ENCODE measurements at places on chromosomes 7 and 10.

DNA sequence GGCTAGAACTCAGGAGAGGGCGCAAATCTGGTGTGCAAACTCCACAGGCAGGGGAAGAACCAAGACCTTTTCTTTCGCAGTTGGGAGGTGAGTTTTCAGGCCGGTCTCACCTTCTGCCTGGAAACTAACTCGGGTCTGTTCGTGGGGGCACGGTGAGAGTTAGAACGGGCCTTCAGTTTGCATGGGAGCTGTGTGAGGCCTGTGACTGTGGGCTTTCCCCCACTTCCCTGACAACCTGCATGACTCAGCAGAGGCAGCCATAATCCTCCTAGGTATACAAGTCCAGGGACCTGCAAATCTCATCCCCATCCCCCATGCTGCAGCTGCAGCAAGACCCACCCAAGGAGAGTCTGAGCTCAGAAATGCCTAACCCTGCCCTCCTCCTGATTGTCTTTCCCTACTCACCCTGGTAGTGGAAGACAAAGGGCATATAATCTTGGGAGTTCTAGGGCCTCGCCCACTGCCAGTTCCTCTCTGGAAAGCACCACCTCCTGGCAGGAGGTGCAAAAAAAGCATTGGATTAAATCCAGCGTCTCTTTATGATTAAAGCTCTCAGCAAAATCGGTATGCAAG lies 194.9 kb upstream of the ETV1 start:
- no peak for DNase-seq

- peak; percentile 88 for DNase-seq
Observed at GRCh38 chr7:116708248-116708647, 36.3 kb downstream of the MET start.

DNA sequence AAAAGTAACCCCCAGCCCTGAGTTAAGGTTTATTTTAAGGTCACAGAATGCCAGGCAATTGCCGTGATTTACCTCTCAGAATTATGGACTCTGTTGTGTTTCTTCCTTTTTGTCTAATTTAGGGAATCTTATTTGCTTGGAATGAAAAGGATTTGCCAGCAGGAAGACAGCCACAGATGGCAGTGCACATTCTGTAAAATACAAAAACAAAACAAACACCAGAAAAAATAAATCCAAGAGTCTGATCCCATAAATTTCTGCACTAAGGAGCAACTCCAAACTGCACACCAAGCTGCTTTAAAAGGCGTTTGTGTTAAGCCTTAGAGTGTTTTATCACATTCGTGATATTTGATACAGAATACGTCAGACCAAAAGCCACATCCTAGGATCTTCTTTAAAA lies 199.0 kb upstream of the C7orf33 start:
- no peak for DNase-seq

- peak; percentile 17 for DNase-seq
Observed at GRCh38 chr7:104903044-104903443, 111.0 kb upstream of the KMT2E start.

GRCh38 chr10:61901829-61902444 lies 438 bp downstream of the ARID5B start:
- DNase-seq: no peak

- no peak for DNase-seq
Observed at GRCh38 chr7:129604713-129605437, 6.6 kb upstream of the NRF1 start.

DNA sequence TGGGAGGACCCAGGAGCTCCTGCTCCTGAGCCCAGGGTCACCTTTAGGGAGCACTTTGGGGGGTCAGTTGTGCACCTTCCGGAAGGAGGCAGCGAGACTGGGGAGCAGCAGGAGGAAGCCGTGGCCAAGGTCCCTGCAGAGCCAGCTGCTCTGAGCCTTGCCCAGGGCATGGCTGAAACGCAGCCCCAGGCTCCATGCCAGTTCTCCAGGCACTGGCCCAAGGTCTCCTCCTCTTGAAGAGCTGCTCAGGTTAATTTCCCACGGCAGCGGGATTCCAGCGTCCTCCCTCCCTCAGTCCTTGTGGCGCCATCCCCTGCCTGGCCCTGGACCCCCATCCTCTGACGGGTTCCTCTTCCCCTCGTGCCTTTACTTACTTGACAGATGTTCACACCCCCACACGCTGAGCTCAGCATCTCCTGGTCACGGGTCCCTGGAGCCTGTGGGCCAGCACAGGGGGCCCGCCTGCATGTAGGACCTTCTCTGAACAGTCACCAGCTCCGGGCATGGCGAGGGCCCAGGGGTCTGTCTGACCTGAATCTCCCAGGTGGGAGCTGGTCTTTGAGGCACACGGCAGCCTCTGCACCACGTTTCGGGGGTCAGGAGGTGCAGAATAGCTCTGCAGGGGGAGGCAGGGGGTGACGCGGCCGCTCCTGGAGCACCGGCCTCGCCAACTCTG lies 16.7 kb upstream of the CFAP46 start:
- no peak for DNase-seq

GRCh38 chr10:60009710-60010383 lies 103.5 kb upstream of the CCDC6 start:
- DNase-seq: no peak

DNA sequence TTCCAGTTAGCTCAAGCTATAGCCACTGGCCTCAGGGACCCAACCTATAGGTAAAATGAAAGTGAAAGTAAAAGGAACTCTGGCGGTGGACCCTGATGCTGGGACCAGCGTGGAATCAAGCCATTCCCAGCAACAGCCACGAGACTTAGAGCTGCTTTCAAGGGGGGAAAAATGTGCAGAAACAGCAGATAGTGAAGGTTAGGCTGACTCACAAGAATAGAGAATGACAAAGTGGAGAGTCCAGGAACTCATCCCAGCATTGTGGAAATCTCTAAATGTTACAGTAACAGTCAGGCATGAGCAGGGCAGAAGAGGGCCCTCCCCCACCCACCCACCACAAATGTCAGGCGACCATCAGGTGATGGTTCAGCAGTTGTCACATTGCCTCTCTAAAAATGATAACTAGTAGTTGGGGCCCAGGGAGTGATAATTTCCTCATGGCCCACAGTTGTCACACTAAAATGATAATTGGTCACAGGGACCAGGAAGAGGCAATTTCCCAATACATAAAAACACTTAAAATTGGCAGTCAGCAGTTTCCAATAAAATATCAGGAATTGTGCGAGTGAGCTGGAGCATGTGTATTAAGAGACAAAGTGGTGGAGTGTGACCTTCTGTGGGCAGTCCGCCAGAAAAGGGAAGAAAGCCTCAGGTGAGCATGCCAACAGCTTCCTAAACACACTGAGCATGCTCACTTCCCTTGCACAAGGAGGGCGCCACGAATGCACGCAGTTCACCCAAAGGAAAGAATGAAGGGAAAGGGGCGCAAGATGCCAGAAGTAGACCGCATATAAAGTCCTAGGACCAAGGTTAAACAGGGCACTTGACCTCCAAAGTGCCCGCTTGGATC lies 129.8 kb upstream of the PPP1R3A start:
- peak; percentile 10 for DNase-seq

DNA sequence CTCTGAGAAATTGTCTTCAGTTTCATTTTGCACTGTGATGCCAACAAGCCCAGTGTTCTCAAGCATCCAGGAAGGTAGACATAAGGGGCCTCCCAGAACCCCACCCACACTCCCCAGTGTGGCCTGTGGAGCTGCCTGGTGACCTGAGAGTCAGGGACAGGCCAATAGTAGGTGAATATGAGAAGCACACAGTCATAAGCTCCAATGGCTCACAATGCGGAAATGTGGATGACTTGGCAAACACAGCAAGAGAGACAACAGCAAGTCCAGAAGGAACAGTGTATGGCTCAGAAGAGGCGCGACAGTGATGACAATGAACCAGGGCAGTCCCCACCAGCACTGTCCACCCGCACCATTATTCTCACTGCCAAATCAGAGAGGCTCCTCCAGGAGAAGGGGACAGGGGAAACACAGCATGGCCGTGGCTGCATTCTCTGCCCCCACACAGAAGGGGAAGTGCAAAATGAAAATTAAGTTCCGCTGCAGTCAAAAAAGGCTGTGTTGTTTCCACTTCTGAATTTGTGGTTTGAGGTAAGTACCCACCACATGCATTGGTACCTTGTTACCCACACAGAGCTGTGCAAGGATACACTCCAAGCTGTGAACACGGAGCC lies 419.8 kb downstream of the GRID1 start:
- no peak for DNase-seq

GRCh38 chr7:74501298-74501697 lies 47.6 kb downstream of the GTF2IRD1 start:
- no peak for DNase-seq

DNA sequence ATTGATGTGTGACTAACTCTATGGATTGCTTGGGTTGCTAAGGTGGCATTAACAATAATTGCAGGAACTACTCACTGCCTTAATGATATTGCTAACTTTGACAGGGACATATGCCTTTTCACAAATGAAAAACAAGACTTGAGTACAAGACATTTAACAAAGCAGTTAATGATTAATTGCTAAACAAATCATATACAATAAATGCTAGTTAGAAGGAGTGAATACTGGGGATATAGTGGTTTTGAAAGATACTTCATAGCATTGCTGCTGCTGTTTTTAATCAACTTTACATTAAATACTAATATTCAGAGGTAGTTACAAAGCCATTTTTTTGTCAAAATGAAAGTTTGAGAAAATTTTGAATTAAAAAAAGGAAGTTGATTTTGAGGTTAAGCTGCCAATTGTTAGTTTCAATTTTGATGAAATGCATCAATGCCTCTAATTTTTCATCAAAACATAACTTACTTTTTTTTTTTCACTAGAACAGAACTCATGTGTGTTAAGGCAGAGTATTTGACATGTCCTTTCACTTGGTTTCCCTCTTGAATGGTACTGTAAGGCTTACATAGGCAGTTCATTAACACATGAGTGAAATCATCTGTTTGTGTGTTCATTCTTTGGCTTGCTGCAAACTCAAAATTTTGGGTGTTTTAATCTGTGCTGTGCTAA lies 106.2 kb upstream of the SEMA3D start:
- no peak for DNase-seq

GRCh38 chr7:50336894-50337703 lies 32.6 kb downstream of the IKZF1 start:
- no peak for DNase-seq

GRCh38 chr10:57867241-57867640 lies 400.5 kb downstream of the IPMK start:
- DNase-seq: no peak

GRCh38 chr10:97059006-97059871 lies 126.5 kb downstream of the SLIT1 start:
- DNase-seq: no peak

GRCh38 chr7:23211589-23211988 lies 29.7 kb downstream of the NUP42 start:
- no peak for DNase-seq

GRCh38 chr10:44564790-44565189 lies 179.9 kb upstream of the CXCL12 start:
- no peak for DNase-seq

DNA sequence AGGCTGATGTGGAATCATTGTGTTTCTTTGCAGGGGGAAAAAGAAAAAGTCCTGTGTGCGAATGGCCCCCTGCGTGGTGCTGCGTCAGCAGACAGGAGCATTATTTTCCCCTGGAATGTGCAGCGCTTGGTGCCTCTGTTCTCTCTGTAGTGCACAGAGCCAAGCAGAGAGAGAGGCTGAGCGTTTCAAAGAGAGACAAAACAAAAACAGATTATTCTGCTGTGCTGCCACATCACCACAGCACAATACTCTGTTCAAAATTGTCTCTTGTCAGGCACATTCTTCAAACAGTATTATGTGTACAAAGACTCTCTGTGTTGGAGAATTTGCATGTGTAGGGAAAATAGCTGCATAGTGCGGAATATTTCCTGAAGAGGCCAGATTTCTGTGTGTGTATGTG lies 609.0 kb downstream of the SDK1 start:
- DNase-seq: no peak

- peak; percentile 93 for DNase-seq
Observed at GRCh38 chr10:511101-511848, 178.2 kb downstream of the DIP2C start.

GRCh38 chr10:115003396-115003795 lies 65.4 kb downstream of the TRUB1 start:
- DNase-seq: no peak

DNA sequence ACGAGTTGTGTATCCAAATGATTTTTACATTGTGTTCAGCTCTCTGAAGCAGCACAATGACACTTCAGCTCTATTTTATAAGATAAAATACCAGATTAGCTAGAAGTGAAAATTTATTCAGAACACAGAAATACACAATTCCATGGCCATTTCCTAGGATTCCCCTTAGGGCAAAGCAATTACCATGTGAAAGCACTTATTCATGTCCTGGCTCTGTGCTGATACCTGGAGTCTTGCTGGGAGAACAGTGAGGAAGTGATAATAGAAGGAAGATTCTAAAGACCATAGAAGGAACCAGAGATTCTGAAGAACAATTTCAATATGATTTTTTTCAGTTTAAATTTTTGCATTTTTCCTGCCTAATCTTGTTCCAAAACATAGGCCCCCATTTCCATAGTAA lies 657.4 kb upstream of the ZWINT start:
- DNase-seq: no peak

DNA sequence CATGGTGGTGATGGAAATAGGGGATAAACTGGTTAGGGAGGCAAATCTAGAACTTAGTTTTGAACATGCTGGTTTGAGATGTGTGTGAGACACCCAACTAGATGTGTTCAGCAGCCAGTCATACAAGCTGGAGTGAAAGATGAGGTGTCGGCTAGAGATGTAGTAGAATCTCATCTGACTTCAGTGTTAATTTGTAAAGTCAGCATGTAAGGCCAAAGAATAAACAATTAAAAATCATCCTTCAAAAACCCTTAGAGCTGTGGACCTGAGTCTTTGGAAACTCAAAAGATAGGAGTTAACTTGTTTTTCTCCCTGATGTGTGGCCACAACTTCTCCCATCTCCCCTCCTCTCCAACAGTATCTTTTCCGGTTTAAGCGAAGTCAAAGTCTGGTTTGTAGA lies 22.8 kb upstream of the AGK start:
- DNase-seq: no peak

- DNase-seq: peak; percentile 70
Observed at GRCh38 chr10:71737834-71738197, 18.2 kb upstream of the C10orf105 start.
